ENCODE measurements at places on chromosomes 4 and X. TPM values are rescaled to one million over a fixed set of nuclear protein-coding genes. Genes with fewer than 3 reads are reported as not detected.
A peak's percentile ranks its signal among the peaks of the same experiment; 100 is the strongest.

The PABPC4L gene
- polyA plus RNA-seq: 7.5 TPM

The SPANXC gene
- polyA plus RNA-seq: not detected

The RADX gene
- 2.9 TPM for polyA plus RNA-seq

The FAM9C gene
- polyA plus RNA-seq: 0.28 TPM

The USP17L20 gene
- not detected for polyA plus RNA-seq

The SGMS2 gene
- polyA plus RNA-seq: 8.0 TPM

The NOX1 gene
- 0.25 TPM for polyA plus RNA-seq

The PPP4R3C gene
- not detected for polyA plus RNA-seq

The GRIA2 gene
- polyA plus RNA-seq: 4.3 TPM

The ARR3 gene
- polyA plus RNA-seq: 0.41 TPM

The SPANXB1 gene
- polyA plus RNA-seq: not detected

- DNase-seq: no peak
Measured at GRCh38 chr4:656436-657337, 17.4 kb downstream of the ATP5ME start.

GRCh38 chr4:8368061-8368481 is 72.5 kb downstream of the ACOX3 start:
- no peak for DNase-seq

GRCh38 chr4:173398779-173399415 is at the start of gene SCRG1:
TSS of gene SCRG1 (minus strand) at chr4:173399116. CDS start at chr4:173391414, 7,702 bp downstream.
- DNase-seq: peak; percentile 84

- DNase-seq: no peak
Measured at GRCh38 chr4:3062471-3062870, 11.9 kb downstream of the HTT-AS start.

DNA sequence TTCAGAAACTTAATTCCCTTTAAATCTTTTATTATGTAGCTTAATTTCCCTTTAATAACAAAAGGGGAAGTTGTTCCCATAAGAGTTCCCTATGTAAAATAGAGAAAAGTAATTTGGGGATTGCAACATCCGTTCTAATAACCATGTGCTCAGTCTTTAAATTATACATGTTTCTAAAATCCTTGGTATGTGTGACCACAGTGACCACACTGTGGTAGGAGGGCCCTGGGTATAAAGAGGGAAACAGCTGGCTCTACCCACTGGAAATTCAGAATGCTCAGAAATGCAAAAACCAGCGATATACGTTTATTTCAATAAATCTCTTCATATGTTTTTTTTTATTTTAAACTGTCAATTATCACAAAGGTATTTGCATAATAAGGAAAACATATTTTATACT is 219.1 kb downstream of the FGF13 start:
- DNase-seq: no peak

GRCh38 chrX:153371256-153371655 is 29.9 kb downstream of the PNMA6E start:
- DNase-seq: no peak

DNA sequence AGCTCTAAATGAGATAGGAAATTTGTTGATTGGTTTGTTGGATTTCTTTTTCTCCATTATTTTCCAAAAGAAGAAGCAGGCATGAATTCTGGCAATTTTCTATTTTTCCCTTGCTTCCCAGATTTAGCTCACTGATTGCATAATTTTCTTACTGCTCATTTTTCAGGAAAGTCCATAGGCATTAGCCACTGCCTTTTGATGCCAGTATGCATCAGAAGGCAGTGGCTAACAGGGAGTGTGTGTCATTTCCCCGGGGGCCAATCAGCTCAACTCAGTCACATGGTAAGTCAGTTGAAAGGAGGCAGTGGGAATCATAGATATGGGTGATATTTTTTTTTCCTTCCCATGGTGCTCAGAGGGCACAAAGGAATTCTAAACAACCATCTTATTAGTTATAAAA is 156.7 kb downstream of the TRIML1 start:
- peak; percentile 18 for DNase-seq

DNA sequence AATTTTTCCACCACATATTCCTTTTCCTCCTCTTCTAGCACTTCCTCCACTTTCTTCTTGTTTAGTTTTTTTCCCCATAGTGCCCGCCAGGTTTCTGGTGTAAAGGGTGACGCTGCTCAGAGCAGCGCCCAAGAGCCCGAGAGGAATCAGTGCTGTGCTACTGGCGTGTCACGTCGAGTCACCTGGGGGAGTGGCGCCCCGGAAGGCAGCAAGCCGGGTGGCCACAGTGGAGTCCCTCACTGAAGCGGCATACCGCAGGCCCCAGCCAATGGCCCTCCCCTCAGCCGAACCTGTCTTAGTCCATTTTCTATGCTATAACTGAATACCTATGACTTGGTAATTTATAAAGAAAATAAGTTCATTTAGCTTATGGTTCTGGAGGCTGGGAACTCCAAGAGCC is 51.5 kb downstream of the SPIN4 start:
- DNase-seq: no peak

GRCh38 chr4:156515295-156515694 is 456.3 kb downstream of the PDGFC start:
- no peak for DNase-seq

GRCh38 chr4:153234885-153235284 is 30.6 kb downstream of the TRIM2 start:
- no peak for DNase-seq

DNA sequence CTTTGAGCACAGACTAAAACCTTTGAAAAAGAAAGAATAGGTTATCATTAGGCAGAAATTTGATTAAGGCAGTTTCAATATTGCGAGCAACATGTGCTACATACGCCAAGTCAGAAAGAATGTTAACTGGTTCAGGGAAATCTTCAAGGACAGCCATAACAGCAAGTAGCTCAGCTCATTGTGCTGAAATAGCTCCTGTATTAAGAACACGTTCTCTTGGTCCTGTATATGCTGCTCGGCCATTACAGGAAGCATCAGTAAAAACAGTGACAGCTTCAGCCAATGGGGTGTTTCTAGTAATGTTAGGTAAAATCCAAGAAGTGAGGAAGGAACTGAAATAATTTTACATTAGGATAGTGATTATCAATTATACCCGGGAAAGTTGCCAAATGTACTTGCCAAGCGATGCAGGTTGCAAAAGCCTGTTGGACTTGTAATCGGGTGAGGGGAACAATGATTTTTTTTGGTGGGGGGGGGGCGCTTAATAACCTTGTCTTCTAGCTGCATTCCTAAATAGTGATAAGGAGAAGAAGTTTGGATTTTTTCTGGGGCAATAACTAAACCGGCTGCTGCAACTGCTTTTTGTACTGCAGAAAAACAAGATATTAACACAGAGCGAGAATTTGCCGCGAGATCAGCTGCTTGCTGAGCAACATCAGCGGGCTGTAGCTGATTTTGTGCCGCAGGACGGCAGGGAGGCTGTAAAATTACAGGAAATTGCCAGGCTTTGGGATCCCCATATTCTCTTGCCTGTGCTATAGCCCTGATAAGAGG is 49.4 kb upstream of the RASSF6 start:
- DNase-seq: no peak

- DNase-seq: no peak
Measured at GRCh38 chr4:67288964-67289363, 256.3 kb downstream of the CENPC start.

DNA sequence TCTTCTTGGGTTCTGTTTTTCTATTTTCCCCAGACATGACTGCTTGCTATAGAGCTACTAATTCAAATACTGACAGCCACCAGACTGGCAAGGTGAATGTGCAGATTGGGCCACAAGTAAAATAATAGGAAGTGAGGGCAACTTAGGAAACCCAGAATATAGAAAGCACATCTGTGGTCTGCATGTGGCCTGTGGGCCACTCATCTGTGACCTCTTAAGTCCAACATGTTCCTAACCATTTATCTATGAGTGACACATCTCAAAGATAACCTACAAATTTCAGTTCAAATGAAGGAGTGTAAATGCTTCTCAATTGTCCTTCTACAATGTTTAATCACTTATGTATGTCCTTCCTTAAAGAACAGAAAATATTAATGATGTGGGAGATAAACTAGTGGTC is 128.9 kb downstream of the REELD1 start:
- no peak for DNase-seq

GRCh38 chr4:126172126-126172525 is 857.4 kb downstream of the FAT4 start:
- no peak for DNase-seq

- DNase-seq: no peak
Measured at GRCh38 chr4:53591372-53591892, at the start of gene LNX1. TSS of gene LNX1 (minus strand) at chr4:53591486. CDS start at chr4:53574002, 17,484 bp downstream.

DNA sequence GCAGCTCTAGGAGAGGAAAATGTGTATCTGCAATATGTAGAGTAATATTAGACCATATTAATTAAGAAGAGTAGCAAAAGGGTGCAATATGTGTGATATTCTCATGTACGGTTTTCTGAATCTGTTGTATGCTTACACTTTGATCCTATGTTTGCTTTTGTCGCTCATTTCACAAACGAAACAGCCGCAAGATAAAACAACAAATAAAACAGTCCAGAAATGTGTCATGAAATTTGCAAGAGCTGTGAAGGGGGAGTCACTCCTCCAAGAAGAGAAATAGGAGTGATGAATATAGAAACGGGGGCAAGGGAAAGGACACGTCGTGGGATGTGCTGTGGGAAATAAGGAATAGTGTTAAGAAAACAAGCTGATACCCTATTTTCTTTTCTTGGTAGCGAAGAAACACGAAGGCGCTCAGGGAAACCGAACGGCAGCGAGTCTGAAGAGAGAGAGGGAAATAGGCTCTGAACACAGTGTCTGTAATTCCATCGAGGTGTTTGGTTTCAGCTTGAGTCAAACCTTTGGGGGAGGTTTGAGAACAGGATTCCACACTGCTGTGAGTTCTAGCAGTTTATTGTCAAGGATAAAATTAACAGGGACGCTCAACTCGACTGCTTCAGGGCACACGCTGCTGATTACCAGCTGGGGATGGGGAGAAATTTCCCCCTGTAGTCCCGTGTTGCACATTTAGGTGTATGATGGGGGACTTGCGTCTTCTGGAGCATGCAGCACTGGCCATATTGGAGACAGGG is 595.6 kb upstream of the TENM3 start:
- no peak for DNase-seq

- DNase-seq: no peak
Measured at GRCh38 chr4:180436361-180436760, 1806.8 kb upstream of the TENM3 start.

- DNase-seq: no peak
Measured at GRCh38 chrX:140711894-140712293, 2.3 kb downstream of the LINC00632 start.

DNA sequence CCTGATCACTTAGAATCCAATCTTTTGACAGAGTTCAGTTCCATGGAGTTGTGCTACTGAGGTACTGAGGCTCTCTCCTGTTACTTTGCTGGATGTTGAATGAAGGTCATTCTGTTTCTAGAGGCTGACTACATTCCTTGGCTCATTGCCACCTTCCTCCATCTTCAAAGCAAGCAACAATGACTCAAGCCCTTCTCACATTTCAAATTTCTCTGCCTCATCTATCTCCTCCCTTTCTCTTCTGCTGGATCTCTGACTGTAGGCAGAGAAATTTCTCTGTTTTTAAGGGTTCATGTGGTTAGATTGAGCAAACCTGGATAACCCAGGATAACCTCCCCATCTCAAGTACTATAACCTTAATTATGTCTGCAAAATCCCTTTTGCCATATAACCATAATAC is 775.4 kb downstream of the STPG2 start:
- no peak for DNase-seq

- DNase-seq: no peak
Measured at GRCh38 chr4:108223313-108223712, 54.6 kb upstream of the LEF1 start.

- DNase-seq: no peak
Measured at GRCh38 chr4:159966746-159967145, 863.9 kb downstream of the RAPGEF2 start.

GRCh38 chr4:176291748-176292147 is 22.7 kb upstream of the ASB5 start:
- DNase-seq: no peak

Measured in hindlimb muscle (tissue), 1 donor.